Large intestine (tissue), 12 donors: ENCODE measurements at places on chromosomes 7 and 10.

DNA sequence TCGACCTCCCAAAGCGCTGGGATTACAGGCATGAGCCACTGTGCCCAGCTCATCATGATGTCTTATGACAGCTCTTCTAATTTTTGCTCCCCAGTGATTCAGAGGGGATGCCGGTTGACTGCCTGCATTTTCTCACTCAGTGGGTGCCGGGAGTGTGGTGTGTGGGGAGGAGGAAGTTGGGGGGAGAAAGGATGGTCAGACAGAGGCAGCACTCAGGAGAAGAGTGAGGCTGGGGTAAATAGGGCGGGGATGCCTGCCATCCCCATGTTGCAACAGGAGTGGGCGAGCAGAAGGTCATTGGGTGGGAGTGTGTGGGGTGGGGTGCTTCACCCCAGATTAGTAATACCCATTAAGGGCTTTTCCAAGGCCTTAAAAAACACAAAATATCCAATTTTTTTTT, 3.5 kb upstream of the CCL24 start:
- DNase-seq = no peak

DNA sequence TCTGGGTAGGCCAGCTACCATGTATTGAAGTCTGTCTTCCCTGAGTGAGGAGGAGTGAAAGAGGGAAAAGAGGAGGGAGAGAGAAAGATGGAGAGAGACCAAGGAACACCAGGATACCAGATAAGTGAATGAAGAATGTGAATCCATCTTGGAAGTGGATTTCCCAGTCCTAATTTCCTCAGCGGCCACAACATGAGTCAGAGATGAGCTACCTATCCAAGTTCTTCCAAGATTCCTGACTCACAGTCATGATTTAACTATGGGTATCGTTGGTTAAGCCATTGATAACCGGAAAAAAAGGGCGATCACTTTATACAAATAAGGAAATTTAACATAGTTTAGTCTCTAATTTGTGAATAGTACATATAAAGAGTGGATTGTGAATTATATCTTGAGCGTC, 561.8 kb downstream of the ATRNL1 start:
- DNase-seq = no peak

- peak; percentile 25 for DNase-seq
Measured at GRCh38 chr7:12584930-12585329, 14.4 kb downstream of the SCIN start.

GRCh38 chr7:116859323-116859722, 3.1 kb upstream of the CAPZA2 start:
- no peak for DNase-seq

GRCh38 chr7:148905093-148905666, 21.1 kb upstream of the EZH2 start:
- DNase-seq = no peak
